ENCODE measurements at places on chromosomes 16 and 17. TPM values are rescaled to one million over a fixed set of nuclear protein-coding genes. Genes with fewer than 3 reads are reported as not detected.

Gene DNAH2
- total RNA-seq = 0.04 TPM

Gene NUPR1
- not detected for total RNA-seq

Gene ASGR2
- not detected for total RNA-seq

Gene TMEM98
- not detected for total RNA-seq

Gene CMTM1
- 5.9 TPM for total RNA-seq

GRCh38 chr16:82605863-82606620 is 20.7 kb upstream of the CDH13 start:
- no peak for DNase-seq

- no peak for DNase-seq
These were observed 93.5 kb downstream of the NPIPB11 start for GRCh38 chr16:29312835-29313558.

DNA sequence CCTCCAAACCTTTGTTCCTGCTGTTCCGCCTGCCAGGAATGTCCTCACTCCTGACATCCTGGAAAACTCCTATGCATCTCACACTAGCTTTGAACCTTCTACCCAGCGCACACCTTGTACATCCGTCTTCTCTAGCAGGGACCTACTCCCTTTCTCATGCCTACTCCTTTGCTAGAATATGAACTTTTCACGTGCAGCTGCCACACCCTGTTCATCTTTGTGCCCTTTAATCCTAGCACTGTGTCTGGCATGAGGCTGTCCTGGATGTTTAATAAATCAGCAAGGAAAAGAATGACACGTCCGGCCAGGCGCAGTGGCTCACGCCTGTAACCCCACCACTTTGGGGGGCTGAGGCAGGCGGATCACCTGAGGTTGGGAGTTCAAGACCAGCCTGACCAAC is 111.0 kb downstream of the NTN1 start:
- no peak for DNase-seq

GRCh38 chr16:27239906-27240655 is 28.5 kb downstream of the NSMCE1 start:
- no peak for DNase-seq

GRCh38 chr17:301681-302299 is 50.8 kb downstream of the RPH3AL start:
- DNase-seq = no peak

GRCh38 chr17:57722704-57723043 is 22.4 kb downstream of the CCDC182 start:
- no peak for DNase-seq
